ENCODE measurements at places on chromosomes 12 and 14. TPM values are rescaled to one million over a fixed set of nuclear protein-coding genes. Genes with fewer than 3 reads are reported as not detected.

KRT72 gene
- total RNA-seq = not detected

- DNase-seq = no peak
These were observed 6.6 kb upstream of the CALCOCO1 start for GRCh38 chr12:53733807-53734200.

DNA sequence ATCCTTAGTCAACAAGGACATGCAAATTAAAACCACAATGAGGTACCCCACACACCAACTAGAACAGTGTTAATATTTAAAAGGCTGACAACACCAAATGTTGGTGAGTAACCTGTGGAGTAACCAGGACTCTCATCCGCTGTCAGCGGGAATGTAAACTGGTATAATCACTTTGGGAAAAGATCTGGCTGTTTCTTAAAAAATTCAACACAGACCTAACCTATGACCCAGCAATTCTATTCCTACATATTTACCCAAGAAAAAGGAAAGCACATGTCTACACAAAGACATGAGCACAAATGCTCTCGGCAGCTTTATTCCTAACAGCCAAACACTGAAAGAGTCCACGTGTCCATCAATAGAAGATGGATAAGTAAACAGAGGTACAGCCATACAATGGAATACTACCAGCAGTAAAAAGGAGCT is 26.6 kb downstream of the NRDE2 start:
- DNase-seq = no peak

- DNase-seq = peak; percentile 81
These were observed 18.0 kb upstream of the CRACR2A start for GRCh38 chr12:3770891-3771290.

DNA sequence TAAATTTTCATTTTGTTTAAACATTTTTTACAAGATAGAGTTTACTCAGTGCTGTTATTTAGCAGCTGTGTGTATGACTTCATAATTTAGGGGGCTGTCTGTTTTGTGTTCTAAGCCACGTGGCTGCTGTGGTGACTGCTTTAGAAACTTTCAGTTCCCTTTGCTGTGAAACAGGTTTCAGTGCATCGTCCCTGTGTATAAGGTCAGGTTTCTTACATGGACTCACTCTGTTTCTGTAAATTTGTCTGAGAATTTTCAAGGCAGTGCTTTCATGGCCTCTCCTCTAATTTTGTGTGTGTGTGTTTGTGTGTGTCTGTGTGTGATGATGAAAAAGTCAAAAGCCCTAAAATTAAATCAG is 32.4 kb downstream of the BICD1 start:
- peak; percentile 57 for DNase-seq

- peak; percentile 18 for DNase-seq
These were observed 70.7 kb downstream of the NOVA1 start for GRCh38 chr14:26527095-26527494.
